ENCODE measurements at places on chromosomes 5 and 9.

DNA sequence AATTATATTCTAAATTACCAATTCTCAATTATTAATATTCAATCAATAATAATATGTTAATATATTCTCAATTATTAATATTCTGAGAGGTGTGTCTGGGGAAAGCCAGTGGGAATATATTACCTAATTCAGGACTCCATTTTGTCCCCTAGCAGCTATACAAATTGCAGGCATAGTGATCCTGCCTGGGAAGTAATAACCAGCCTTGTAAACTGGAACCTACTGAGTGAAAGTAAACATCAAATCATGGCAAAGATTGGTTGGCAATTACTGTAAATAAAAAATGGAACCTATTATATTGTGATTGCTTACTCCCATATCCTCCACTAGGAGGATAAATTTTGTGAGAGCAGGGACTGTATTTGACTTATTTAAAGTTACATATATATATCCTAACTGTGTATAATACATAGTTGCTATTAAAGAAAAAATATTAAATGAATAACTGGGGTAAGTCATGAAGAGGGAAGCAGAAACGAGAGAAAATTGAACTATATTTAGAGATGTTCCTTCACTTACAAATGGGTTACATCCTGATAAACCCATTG lies 150.5 kb upstream of the ELL2 start:
- H3K27ac ChIP-seq: no peak overlapping the region
- no peak for DNase-seq
- no peak overlapping the region for H3K4me3 ChIP-seq
- no peaks in the 10 kb centered on the region for H3K36me3 ChIP-seq

DNA sequence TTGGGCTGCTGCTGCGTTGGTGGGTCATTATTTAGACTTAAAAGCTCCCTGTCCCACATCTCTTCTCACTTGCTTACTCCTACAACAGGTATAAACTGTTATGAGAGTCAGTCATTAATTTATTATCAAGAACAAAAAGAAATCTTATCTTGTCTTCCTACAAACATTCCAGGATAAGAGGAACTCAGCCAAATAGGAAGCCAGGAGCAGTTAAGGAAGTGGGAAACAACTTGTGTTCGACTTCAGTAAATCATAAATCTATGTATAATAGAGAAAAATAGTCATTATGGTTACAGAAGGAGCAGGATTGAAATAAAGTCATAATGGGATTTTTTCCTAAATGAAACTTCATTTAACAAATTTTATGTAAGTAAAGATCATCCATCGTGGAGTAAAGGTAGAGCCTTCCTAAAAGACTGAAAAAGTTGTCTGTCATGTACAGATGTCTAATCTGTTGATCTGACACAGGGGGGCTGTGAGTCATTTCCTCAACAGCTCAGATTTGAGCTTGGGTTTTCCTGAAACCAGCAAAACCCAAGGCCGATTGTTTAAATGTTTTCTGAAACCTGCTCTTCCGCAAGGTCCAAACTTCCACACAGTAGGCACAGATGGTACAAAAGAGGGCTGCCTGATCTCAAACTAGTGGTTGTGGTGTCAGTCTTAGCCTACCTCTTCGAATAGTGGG lies 25.3 kb upstream of the LRRTM2 start:
- peaks cover 13% of the 10 kb centered on the region for H3K4me1 ChIP-seq
- H3K36me3 ChIP-seq: peaks cover 5% of the 10 kb centered on the region
- no peak overlapping the region for H3K4me3 ChIP-seq
- peaks cover 27% of the 10 kb centered on the region for H3K27me3 ChIP-seq
- peak; percentile 1 for DNase-seq

DNA sequence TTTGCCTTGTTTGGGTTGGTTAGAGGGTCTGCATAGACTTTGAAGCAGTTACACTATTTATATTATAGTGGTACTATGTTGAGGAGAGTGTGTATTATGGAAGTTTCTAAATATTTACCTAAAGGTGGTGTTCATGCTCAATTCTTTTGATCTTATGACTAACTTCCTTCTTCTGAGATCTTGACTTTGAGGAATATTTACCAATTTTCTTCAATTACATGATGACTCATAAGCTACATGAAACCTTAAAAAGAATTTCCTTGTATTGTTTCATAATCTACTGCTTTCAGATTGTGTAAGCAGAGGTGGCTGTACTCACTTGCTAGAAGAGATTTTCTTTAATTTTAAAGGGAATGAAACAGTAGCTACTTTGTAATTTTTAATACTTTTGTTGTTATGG lies 276.1 kb downstream of the TAF11L14 start:
- H3K4me3 ChIP-seq: no peak overlapping the region
- no peak overlapping the region for H3K27ac ChIP-seq
- no peaks in the 10 kb centered on the region for H3K4me1 ChIP-seq
- no peak for DNase-seq
- no peaks in the 10 kb centered on the region for H3K36me3 ChIP-seq

DNA sequence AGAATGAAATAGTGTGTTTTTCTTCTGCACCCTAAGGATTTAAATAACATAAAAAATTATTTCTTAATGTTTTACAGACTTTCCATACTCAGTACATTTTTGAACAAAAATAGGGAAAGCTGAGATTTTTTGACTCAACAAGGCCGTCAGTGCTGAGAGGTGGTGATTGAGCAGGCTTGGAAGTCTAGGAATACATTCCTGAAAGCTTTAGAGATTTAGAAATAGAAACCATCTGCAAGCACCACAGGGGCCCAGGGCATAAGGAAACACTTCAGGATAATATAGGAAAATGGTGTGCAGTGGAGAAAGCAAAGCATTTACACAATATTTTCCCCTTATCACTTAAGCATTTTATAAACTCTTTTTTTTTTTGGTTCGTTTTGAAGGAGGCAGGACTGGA lies 5.2 kb downstream of the BASP1 start:
- DNase-seq: no peak
- H3K36me3 ChIP-seq: no peaks in the 10 kb centered on the region
- H3K4me1 ChIP-seq: peaks cover 2% of the 10 kb centered on the region
- no peak overlapping the region for H3K27ac ChIP-seq
- H3K4me3 ChIP-seq: no peak overlapping the region
- peaks cover 50% of the 10 kb centered on the region for H3K27me3 ChIP-seq

DNA sequence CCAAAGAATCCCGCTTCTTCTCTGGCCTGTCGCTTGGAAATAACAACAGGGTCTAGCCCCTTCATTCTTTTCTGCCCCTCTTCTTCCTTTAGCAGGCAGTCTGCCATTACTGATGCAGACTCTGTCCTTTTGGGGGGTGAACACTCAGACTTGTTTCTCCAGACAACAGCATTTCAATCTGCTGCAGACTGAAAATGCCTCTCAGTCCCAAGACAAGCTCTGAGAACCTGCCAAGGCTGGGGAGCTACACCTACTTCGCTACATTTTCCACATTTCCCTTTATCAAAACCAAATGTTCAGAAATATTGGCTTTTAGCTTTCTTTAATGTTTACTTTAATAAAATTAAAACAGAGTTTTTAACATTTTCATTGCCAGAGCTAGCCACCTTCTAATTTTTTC lies 152.4 kb downstream of the MPDZ start:
- H3K4me1 ChIP-seq: no peaks in the 10 kb centered on the region
- H3K27ac ChIP-seq: no peak overlapping the region

DNA sequence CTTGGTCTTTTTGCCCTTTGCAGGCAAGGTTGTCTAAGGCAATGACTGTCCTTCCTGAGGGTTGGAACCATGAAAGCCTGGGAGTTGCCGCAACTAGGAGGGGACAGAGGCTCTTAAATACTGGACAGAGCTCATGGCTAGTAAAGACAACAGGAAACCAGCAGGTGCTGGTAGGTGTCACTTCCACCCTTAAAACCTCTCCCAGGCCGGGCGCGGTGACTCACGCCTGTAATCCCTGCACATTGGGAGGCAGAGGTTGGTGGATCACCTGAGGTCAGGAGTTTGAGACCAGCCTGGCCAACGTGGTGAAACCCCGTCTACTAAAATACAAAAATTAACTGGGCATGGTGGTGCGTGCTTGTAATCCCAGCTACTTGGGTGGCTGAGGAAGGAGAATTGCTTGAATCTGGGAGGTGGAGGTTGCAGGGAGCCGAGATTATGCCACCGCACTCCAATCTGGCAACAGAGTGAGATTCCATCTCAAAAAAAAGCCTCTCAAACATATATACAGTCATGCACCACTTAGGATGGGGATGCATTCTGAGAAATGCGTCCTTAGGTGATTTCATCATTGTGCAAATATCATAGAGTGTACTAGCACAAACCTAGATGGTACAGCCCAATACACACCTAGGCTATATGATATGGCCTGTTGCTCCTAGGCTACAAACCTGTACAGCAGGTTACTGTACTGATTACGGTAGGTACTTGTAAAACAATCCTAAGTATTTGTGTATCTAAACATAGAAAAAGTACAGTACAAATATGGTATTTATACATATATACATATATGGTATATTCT lies 102.7 kb downstream of the HSPA4 start:
- no peak overlapping the region for H3K27ac ChIP-seq
- no peaks in the 10 kb centered on the region for H3K36me3 ChIP-seq

GRCh38 chr5:148311484-148311883 lies 739 bp upstream of the SPINK7 start:
- no peak for DNase-seq
- H3K4me3 ChIP-seq: no peak overlapping the region
- H3K27me3 ChIP-seq: no peaks in the 10 kb centered on the region
- H3K36me3 ChIP-seq: peaks cover 2% of the 10 kb centered on the region
- H3K27ac ChIP-seq: no peak overlapping the region
- H3K4me1 ChIP-seq: no peaks in the 10 kb centered on the region

- H3K4me1 ChIP-seq: peaks cover 6% of the 10 kb centered on the region
- DNase-seq: no peak
- peaks cover 10% of the 10 kb centered on the region for H3K27me3 ChIP-seq
- no peak overlapping the region for H3K27ac ChIP-seq
These were observed 108.6 kb upstream of the ERCC6L2 start for GRCh38 chr9:95766906-95767305.

GRCh38 chr9:75939536-75940111 lies 49.2 kb downstream of the PCSK5 start:
- peaks cover 34% of the 10 kb centered on the region for H3K36me3 ChIP-seq
- H3K4me3 ChIP-seq: no peak overlapping the region
- no peaks in the 10 kb centered on the region for H3K27me3 ChIP-seq
- DNase-seq: no peak

DNA sequence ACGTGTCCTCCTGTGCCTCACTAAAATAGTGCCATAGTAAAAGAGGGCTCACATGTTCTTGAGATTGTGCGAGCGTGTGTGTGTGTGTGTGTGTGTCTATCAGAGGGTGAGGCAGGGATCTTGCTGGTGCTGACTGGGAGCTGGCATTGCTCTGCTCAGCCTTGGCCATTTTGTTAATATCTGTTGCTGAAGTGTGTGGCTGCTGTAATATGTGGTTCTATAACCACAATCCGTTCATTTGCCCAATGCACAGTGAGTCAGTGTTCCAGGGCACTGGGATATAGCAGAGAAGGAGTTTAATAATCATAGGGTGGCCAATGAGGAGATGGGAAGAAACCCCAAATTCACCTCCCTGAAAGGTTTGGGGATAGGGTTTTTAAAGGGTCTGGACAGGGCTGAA lies 61.3 kb downstream of the RASGRF2 start:
- H3K27ac ChIP-seq: no peak overlapping the region
- H3K27me3 ChIP-seq: no peaks in the 10 kb centered on the region
- no peak overlapping the region for H3K4me3 ChIP-seq
- H3K4me1 ChIP-seq: peaks cover 85% of the 10 kb centered on the region
- H3K36me3 ChIP-seq: peaks cover 6% of the 10 kb centered on the region

DNA sequence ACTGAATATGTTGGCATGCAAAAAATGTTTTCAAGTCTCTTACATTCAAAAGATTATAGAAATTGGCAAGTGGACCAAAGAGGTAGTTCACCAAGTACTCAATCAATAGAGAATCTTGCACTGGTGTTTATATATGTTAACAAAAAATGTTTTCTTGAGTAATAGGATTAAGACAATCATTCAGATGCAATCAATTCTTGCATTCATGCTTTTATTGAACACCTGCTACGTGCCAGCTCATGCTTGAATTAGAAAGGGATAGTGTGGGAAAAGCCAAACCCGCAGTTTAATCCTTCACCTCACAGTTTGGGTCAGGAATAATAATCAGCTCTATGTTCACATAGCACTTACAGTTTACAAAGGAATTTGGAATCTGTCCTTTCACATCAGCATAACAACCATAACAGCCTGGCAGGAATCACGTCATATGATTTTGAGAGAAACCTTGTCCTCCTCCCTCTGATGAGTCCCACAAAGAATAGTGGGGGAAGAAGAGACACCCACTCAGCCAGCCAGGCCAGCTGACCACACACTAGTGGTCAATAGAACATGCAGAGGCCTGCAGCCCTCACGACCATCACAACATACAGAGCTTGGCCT lies 36.8 kb upstream of the FRRS1L start:
- DNase-seq: no peak
- H3K36me3 ChIP-seq: no peaks in the 10 kb centered on the region
- H3K27ac ChIP-seq: no peak overlapping the region
- H3K4me3 ChIP-seq: no peak overlapping the region
- H3K27me3 ChIP-seq: peaks cover 16% of the 10 kb centered on the region
- H3K4me1 ChIP-seq: peaks cover under 1% of the 10 kb centered on the region

DNA sequence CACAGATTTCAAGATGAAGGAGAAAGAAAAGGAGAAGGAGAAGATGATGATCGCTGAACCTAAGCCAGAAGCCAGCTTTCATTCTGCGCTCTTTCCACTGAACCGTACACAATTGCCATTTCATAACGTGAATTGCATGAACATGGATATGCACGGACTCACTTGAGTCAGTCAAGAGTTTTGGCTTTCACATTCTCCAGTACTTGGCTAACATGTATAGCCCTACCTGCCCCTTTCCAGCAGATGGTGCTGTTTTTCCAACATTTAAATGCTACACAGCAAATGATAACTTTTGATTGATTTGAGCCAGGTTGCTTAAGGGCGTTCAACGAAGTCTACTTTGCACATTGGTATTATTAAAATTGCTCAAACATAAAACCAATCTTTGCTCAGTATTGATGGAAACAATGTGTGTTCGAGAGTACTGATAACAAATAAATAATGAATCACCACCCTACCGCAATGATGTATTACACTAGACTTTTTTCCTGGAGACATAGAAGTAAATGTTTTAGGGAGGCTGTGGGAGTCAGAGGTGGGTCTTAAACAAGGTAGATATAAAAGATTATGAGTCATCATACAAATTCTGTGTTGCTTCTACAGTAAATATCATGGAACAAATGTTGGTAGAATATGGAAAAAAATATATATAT lies 196.4 kb downstream of the TRPM3 start:
- peak; percentile 1 for DNase-seq
- H3K27ac ChIP-seq: no peak overlapping the region

DNA sequence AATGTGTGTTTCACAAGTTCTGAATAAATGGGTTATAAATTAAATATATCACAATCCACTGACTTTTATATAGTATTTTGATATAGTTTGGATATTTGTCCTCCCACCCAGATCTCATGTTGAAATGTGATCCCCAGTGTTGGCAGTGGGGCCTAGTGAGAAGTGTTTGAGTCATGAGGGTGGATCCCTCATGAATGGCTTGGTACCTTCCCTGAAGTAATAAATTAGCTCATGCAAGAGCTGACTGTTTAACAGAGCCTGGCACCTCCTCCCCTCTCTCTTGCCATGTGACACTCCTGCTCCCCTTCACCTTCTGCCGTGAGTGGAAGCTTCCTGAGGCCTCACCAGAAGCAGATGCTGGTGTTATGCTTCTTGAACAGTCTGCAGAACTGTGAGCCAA lies 127.9 kb upstream of the PALM2AKAP2 start:
- peaks cover 4% of the 10 kb centered on the region for H3K27me3 ChIP-seq
- H3K4me3 ChIP-seq: no peak overlapping the region
- H3K27ac ChIP-seq: no peak overlapping the region
- no peaks in the 10 kb centered on the region for H3K4me1 ChIP-seq
- DNase-seq: no peak
